ENCODE measurements at places on chromosomes 16 and 17.

- DNase-seq = no peak
These were observed 41.0 kb downstream of the NXPH3 start for GRCh38 chr17:49616601-49617131.

GRCh38 chr17:67461228-67461780, 84.2 kb downstream of the PITPNC1 start:
- no peak for DNase-seq

GRCh38 chr17:59688496-59688895, 18.7 kb downstream of the PTRH2 start:
- DNase-seq = no peak

- no peak for DNase-seq
These were observed 507.9 kb downstream of the CDH13 start for GRCh38 chr16:83134638-83135037.

GRCh38 chr17:37230633-37231032, 145.2 kb upstream of the C17orf78 start:
- DNase-seq = no peak

DNA sequence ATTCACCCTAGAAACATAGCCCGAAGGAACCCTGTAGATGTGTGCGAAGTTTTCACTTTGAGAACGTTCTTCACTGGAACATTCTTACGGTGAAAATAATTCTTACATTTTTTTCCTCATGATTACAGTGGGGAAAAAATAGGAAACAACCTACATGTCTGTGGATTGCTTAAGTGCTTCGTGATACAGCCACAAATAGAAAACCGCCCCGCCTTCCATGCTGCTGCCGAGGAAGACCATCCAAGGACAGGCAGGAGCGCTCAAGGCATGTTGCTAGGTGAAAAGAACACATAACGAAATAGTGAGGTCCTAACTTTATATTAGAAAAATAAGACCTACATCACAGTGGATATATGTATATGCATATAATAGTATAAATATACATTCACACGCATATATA, 78.8 kb downstream of the BMERB1 start:
- no peak for DNase-seq

GRCh38 chr16:88892065-88892464, 25.6 kb upstream of the PABPN1L start:
- DNase-seq = no peak

GRCh38 chr17:77549726-77550366, 408.7 kb upstream of the TNRC6C start:
- DNase-seq = no peak

Measured in activated gamma-delta T cell treated with Interleukin-2 at 50 U/mL for 16 hours (primary cell).